ENCODE measurements at places on chromosomes 7 and 10.

DNA sequence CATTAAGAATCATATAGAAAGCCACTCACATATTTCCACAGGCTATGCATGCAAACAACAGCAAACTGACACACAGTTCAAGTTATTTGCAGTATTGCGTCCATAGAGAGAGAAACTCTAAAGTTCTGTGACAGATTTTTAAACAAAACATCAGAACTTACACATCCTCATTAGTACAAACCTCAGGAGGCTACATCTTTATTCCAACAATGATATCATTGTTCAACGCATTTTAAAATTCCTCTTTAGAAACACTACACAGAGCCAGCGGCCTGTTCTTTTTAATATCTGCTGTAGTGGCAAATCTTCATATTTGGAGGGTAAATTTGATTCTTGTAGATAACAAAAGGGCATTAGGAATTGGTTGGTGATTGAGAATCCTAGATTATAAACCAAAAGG is 55.9 kb upstream of the NFE2L3 start:
- no peak for DNase-seq

GRCh38 chr10:31707093-31708039 is 221.3 kb downstream of the ARHGAP12 start:
- peak; percentile 74 for DNase-seq

- DNase-seq, result no peak
Measured at GRCh38 chr10:7389346-7389745, 21.5 kb downstream of the SFMBT2 start.

DNA sequence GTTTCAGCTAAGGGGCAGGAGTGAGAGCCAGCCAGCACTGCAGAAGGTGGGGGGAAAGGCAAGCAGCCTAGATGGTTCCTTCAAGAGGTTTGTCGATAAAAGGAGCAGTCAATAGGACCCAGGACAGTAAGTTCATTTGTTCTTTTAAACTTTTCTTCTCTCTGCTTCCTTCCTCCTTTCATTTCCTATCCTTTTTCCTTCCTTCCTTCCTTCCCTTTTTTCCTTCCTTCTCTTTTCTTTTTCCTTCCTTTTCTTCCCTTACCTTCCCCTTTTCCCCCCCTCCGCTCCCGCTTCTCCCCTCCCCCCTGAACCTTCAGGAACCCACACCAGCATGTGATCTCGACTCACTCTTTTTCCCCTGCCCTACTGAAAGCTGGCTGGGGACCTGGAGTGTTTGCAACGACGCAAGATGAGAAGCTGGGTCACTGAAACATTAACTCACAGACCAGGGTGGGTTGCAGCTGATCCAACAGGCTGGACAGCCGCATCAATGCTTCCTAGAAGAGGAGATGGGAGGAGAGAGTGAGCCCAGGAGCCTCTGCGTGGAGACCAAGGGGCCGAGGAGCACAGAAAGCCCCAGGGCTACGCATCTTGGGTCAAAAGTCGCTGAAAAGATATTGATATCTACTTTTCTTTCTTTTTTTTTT is 103.4 kb upstream of the SDK1 start:
- DNase-seq, result no peak

DNA sequence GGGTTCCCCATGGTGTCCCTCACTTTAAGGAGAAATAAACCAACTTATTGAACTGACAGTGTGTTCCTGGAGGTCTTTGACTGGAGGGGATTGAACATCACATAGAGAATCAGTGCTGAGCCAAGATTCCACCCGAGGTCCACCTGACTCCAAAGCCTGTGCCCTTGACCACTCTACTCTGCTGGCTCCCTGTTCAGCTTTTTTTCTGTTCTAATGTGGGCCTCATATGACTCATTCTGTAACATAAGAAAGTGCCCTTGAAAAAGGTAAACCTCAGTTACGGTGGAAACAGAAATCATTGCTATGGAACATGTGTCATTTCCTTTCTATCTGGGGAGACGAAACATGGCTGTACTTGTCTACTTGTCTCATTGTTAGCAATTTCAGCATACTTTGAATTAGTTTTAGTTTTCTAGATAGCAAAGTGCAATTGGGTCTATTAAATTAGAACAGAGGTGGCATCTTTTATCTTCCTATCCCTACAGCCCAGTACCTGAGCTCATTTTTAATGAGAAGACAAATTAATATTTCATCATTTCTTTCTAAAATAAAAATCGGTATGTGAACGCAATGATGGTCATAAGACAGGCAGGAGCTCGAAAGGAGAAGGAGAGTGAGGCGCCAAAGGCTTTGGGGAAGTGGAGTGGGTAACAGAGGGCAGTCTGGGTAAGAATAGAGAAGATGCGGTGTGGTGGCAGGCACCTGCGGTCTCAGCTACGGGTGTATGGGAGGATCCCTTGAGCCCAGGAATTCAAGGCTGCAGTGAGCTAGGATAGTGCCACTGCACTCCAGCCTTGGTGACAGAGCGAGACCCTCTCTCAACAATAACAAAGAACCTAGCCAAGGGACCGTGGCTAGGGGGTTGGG is 1.5 kb downstream of the GSDME start:
- DNase-seq, result peak; percentile 77

GRCh38 chr10:68462536-68462935 is 9.2 kb downstream of the DNA2 start:
- DNase-seq, result no peak

GRCh38 chr10:63491588-63492316 is 26.0 kb upstream of the JMJD1C start:
- DNase-seq, result no peak

DNA sequence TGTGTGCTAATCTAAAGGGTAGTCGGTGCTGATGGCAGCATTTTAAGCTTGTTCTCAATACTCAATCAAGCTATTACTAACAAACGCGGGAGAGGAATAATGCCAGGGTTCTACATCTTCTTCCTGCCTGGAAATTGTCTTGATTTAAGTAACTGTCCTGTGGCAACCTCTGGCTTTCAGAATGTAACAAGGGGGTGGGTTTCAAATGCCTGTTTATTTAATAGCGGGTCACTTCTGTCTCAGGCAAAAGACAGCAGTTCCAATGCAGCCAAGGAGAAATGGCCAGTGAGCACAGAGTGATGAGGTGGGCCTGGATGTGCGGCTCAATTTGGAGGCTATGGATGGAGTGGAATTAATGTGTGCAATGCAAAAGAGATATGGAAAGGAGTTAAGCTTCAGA is 692.4 kb downstream of the KCNMA1 start:
- DNase-seq, result no peak

GRCh38 chr7:22802426-22802825 is 20.2 kb downstream of the TOMM7 start:
- no peak for DNase-seq

GRCh38 chr7:133545618-133546017 is 292.7 kb downstream of the EXOC4 start:
- no peak for DNase-seq

GRCh38 chr7:82443036-82443546 is 486 bp downstream of the CACNA2D1 start:
- peak; percentile 37 for DNase-seq

- DNase-seq, result no peak
Measured at GRCh38 chr7:22267930-22268615, 88.9 kb downstream of the RAPGEF5 start.

GRCh38 chr7:95198863-95199262 is 125.5 kb downstream of the PON1 start:
- no peak for DNase-seq

- no peak for DNase-seq
Measured at GRCh38 chr10:106083572-106083971, 1080.9 kb downstream of the SORCS1 start.

DNA sequence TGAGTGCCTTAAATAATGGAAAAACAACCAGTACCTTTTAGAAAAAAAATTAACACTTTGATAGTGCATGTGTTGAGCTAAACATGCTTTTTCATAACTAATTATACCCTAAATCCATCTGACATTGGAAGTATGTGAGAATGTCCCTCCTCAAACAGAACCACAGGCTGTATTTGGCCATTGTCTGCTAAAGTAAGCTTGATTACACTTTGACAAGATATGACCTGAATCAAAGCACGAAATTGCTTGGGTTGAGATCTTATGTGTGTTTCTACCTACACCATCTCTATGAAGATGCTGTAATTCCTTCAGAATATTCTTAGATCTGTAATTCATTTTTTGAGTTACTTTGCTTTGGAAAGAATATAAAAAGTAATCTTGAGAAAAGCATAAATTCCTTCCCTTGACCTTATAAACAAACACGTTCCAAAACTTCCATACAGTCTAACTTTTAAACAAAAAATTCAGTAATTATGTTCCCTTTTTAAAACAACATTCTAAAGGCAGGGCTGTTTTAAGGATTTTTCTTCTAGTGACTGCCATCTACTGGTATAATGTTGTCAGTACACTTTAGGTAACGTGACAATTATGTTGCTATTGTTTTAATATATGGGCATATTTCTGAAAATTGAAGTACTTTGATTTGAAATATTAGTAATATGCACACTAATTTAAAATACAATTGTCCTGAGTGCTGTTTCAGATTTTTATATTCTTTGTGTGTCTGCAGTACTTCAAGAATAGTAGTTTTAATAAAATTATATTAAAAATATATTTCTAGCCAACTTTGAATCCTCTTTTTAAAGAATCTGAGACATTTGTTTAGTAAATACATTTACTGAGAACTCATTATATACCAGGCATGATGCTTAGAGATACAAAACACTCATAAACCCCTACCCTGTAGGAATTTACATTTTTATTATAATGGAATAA is 20.9 kb downstream of the CD36 start:
- DNase-seq, result peak; percentile 27

DNA sequence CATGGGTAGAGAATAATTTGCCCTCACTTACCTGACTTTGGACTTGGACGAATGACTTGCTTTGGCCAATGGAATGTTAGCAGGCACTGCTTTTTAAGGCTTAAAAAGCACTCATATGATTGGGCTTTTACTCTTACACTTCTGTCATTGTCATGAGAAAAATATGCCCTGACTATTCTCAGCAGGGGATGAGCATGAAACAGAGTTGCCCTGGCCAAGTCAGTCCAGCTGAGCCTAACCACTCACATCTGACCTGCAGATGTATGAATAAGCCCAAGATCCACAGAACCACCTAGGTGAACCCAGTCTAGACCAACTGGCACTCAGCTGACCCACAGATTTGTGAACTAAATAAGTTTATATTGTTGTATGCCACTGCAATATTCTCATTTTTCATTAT is 573.5 kb downstream of the TNS3 start:
- no peak for DNase-seq

- DNase-seq, result no peak
Measured at GRCh38 chr7:142303650-142304049, 45.8 kb upstream of the PRSS58 start.

DNA sequence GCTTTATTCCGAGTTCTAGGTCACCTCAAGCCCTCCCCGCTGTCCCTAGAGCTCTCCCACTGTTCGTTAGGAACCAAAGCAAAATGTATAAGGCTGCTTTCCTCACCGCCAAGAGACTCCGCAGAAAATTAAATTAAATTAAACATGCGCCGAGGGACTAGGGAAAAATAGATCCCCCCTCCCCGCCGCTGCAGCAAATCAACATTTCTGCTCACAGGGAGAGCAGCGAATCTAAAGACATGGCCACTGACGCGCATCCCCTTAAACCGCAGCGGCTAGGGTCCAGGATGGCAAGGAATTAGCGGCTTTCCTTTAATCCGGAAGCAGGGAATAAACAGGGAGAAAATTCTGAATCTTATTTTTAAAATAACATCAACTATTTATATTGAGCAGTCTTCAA is 7.6 kb downstream of the SP8 start:
- no peak for DNase-seq

DNA sequence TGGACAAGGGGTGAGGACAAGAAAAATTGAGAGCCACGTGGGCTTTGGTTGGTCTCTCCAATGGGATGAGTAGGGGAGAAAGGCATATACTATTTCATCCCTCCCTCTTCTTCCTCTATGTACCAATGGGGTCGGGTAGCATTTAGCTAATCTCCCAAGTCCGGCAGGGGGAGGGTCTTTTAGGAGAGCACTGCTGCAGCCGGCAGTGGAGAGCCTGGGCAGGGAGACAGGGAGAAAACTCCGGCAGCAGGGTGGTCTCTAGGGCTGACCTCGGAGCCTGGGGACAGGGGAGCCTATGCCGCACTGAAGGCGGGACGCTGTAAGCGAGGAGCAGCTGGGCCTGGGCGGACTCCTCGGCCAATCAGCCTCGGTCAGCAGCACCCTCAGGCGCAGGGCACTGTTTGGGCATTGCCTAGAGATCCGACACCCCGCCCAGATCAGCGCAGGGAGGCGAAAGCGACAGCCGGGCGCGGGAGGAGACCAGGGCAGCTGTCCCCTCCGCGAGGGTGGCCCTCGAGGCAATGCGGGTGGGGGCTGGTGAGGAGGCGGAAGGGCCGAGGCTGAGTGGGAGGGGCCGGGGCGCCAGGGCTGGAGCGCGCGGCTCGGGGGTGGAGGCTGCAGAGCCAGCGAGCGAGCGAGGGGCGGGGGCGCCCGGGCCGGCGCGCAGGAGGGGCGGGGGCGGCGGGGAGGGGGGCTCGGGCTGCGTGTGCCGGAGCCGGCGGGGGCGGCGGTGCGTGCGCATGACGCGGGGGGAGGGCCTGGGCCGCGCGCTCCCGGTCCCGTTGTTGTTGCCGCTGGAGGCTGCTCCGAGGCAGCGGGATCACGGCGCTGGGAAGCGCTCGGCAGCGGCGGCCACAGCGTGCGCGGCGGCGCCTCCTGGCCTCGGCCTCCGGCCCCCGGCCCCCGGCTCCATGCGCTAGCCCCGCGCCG is at the start of gene AGAP3:
Gene AGAP3 (plus strand): TSS at position 785 of the 930 bp plus-strand sequence. CDS start 267 bp downstream, outside the sequence.
- peak; percentile 92 for DNase-seq

GRCh38 chr10:34627331-34627730 is 187.8 kb downstream of the PARD3 start:
- no peak for DNase-seq

DNA sequence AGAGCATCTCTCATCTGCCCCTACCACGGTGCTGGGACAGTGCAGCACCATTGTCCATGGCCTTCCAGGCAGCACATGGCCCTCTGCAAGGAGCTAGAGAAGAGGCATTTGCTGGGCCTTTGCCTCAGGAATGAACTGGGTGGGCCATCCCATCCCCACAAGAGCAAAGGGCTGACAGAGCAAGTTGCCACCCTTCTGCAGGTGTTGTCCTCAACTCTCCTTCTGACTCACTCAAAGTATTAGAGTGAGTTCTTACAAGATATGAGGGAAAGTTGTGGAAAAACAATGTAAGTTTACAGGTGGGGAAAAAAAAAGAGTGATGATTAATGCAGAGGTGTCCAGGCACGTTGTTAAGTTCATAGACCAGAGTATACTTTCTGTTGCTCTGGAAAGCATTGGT is 261.2 kb downstream of the SKIDA1 start:
- DNase-seq, result no peak

DNA sequence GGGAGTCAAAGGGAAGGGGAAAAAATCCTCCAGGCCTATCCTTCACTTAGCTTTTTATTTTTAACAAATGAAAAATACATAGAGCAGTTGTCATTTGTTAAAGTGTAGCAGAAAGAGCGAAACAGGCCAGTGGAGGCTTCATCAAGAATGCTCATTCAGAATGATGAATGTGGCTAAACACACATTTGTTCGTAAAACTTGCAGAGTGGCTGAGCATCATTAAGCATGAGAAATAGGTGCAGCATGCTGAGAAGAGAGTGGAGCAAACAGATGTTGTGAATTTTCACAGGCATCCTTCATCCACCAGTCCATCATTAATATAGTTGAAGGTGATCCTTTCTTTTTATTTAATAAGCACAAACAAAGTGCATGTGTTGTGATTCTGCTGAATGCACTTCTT is 407.6 kb downstream of the LRMDA start:
- no peak for DNase-seq

GRCh38 chr7:48741545-48741944 is 182.8 kb upstream of the CDC14C start:
- DNase-seq, result no peak

- DNase-seq, result no peak
Measured at GRCh38 chr7:74501298-74501697, 47.6 kb downstream of the GTF2IRD1 start.

GRCh38 chr10:58016614-58017013 is 251.1 kb downstream of the IPMK start:
- no peak for DNase-seq

- DNase-seq, result no peak
Measured at GRCh38 chr10:44184633-44185314, 200.1 kb downstream of the CXCL12 start.

Data from GM13976 (cell line).